ENCODE measurements at places on chromosomes 16 and 17.

- DNase-seq, result no peak
These were observed 83.8 kb downstream of the VPS53 start for GRCh38 chr17:630801-631200.

DNA sequence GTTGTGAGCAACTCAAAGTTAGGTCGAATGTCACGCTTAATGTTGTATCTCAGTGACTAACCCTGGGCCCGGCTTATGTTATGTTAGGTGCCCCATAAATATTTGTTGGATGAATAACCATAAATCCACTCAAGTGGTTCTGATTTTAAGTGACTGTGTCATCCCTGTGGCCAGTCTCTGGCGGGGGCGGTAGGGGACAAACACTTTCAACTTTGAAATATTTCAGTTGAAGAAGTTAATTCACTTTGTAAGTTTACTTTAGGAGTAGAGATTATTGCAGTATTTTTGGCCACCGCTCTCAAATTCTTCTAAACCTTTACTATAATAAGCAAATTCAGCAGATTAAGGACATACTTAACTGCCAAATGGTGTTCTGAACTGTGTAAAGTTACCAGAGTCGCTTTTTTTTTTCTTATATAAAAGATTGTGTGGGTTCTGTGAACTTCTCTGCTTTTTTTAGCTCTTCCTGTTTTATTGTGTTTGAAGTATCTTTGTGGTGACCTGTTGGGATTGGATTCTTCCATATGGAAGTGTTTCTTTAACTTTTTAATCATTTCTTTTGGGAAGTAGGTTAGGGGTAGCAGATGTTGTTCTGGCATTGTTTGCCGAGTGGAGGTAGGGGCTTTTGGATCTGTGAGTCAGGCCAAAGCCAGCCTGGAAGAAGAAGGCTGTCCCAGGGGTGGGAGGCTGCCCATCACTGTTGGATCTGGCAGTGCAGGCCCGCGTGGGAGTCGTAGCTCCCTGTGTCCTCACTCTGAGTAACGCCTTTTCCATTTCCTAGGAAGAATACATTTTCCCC, 61.4 kb upstream of the TBX2 start:
- DNase-seq, result no peak

DNA sequence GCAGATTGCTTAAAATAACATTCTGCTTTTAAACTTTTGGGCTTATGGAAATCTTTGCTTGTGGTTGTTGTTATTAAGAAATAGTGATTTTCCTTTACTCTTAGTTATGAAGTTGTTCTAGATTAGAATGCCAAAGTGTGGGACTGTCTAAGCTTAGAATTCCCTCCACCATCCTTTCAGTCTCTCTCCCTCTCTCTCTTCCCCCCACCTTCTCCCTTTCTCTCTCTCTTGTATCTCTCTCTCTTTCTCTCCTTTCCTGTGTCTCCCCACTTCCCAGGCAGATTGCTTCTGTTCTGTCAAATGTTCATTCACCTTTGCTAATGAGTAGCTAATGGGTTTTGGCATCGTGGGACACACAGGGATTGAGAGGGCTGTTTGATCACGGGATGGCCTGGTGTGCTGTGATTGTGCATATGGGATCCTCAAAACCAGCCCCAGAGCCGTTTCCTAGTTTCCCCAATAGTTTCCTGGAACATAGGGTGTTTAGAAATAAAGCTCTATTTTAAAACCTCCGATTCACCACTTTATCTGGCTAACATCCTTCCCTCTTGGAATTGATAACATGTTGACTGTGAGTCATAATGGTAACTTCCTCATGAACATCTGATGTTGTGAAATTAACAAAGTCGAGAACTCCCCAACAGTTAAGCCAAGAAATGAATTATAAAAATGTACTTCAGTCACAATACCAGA, 502.6 kb downstream of the TMEM114 start:
- DNase-seq, result no peak

DNA sequence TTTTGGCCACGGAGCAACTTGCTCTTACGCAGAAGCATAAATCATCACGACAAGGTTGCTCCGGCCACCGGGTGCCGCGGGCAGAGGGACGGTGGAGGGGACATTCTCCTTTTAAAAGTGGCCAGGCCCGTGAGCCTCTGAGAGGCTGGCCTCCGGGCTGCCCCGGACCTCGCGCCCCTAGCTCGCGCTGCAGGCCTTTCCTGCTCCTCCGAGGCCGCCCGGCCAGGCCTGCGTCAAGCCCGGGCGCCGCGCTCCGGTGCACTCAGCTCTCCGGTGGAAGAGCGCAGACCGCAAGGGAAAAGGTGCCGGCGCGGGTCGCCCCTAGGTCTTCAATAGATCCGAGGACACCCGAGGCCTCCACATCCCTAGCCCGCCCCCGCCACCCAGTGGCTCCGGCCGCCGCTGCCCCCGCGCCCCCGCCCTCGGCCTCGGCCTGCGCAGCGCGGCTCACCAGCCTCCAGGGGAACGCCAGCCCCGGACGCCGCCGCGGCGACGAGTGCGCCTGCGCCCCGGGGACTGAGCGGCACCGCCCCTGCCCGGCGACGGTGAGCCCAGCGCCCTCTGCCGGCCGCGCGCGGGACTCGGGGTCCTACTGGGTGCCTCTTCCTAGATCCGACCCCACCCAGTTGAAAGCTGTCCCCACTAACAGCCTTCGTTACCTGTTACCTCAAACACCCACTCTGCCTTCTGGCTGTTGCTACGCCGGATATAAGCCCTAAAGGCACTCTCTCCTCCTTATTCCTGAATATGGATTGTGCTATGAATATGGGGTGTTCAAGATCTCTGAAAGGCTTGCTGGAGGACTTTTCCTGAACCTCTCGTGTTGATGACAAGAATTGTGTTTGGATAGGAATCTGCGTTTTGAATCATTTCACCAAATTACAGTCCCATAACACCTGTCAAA, at the start of gene LYRM9:
Gene LYRM9 (minus strand): TSS at position 500 of the 904 bp plus-strand sequence. CDS start 10,671 bp downstream, outside the sequence.
- DNase-seq, result peak; percentile 79

GRCh38 chr17:1774390-1775176, 12.7 kb downstream of the SERPINF1 start:
- DNase-seq, result no peak

GRCh38 chr17:39603304-39604016, 4.3 kb downstream of the NEUROD2 start:
- DNase-seq, result no peak

GRCh38 chr16:28882551-28883160, 4.4 kb downstream of the ATP2A1 start:
- no peak for DNase-seq

GRCh38 chr17:72775237-72775636, 317.3 kb downstream of the SLC39A11 start:
- DNase-seq, result no peak

- DNase-seq, result no peak
These were observed 1.9 kb downstream of the CDH13 start for GRCh38 chr16:82628711-82629110.

DNA sequence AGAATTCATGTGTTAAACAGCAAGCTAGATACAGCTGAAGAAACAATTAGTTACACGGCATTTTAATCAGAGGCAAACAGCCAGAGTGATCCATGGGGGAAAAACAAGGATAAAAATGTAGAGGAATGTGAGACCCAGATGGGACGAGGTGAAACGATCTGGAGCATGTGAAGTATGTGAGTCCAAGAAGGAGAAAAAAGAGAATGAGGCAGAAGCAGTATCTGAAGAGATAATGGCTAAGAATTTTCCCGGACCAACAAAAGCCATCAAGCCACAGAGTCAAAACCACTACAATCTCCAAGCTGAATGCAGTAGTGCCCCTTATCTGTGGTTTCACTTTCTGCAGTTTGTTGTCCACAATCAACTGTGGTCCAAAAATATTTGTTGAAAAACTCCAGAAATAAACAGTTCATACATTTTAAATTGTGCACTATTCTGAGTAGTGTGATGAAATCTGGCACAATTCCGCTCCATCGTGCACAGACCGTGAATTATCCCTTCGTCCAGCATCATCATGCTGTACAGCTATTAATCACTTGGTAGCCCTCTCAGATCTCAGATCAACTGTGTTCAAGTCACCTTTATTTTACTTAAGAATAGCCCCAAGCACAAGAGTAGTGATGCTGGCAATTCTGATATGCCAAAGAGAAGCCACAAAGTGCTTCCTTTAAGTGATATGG, 18.8 kb downstream of the MYH10 start:
- no peak for DNase-seq

- no peak for DNase-seq
These were observed 2.4 kb upstream of the ACSF2 start for GRCh38 chr17:50423553-50424159.

DNA sequence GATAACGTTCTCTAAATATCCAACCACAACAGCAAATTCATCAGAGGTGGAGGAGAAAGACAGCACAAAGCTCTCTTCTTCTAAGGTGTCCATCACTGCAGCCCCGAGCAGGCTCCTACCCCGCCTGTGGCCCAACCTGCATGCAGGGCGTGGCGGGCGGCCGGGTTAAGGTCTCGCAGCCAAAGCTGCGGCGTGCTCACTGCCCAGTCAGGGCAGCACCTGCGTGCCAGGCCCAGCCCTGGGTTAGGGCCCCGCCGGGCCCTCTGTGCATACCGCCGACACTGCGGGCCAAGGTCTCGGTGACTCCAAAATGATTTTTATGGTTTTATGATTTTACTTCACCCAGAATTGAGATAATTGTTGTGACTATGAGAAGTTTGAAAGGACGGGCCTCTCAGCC, 57.8 kb downstream of the FOXK2 start:
- no peak for DNase-seq

GRCh38 chr17:13833921-13834320, 232.2 kb upstream of the HS3ST3A1 start:
- DNase-seq, result no peak

- DNase-seq, result peak; percentile 57
These were observed 74.6 kb downstream of the KSR1 start for GRCh38 chr17:27530764-27531391.

DNA sequence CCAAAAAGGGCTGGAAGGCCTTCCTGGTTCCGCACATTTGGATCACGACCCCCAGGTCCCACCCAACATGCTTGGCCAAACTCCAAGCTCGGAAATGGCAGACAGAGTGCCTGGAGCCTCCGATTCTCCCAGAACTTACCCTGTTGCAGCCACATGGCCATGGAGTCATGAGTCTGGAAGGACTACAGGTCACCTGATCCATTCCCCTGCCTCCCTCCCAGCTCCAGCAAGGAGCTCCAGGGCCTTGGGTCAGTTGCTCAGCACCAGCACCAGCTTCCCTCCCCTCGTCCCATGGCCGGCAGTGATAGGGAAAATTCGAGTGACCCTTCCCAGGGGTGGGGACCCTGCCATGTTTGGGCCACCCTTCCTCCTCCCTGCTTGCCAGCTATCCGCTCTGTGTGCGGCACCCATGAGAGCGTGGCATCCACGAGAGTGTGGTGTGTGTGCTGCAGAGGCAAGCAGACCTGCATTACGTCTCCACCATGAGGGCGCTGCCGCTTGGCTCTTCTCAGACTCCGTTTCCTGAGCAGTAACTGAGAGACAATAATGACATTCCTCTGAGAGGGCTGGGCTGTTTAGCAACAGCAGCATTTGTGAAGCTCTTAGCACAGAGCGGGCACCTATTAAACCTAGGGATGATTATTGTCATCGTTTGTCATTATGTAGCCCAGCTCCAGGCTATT, 21.3 kb upstream of the RPL38 start:
- no peak for DNase-seq

DNA sequence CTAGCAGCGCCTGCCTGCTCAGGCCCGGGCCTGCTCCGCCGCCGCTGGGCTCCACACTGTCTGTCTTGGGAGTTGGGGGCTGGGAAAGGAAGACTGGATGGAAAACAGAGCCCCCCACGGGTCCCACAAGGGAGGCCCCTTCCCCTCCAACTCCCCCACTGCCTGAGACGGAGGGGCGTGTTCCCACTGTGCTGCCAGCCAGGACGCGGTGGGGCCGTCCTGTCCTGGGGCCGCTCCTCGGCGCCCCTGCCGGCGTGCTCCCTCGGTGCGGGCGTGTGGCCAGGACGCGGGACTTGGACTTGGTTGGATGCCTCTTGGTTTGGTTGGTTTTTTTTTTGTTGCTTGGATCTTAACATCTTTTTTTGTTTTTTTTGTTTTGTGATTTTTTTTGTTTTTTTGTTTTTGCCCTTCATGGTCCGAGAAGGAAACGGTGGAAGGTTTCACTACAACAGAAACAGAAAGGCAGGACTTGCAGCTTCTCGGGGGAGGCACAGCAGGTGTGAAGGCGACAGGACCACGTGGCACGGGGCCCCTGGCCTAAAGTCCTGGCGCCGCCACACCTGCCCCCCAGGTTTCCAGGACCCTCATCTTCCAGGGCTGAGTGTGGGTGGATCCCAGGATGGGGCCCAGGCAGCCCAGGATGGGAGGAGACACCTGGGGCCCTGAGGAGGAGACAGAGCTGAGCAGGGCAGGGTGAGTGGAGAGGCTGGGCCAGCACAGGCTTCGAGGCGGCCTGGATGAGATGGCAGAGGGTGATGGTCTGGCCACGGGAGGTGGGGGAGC, 16.0 kb downstream of the ENGASE start:
- no peak for DNase-seq

- no peak for DNase-seq
These were observed 113.8 kb downstream of the MSI2 start for GRCh38 chr17:57370037-57370581.

DNA sequence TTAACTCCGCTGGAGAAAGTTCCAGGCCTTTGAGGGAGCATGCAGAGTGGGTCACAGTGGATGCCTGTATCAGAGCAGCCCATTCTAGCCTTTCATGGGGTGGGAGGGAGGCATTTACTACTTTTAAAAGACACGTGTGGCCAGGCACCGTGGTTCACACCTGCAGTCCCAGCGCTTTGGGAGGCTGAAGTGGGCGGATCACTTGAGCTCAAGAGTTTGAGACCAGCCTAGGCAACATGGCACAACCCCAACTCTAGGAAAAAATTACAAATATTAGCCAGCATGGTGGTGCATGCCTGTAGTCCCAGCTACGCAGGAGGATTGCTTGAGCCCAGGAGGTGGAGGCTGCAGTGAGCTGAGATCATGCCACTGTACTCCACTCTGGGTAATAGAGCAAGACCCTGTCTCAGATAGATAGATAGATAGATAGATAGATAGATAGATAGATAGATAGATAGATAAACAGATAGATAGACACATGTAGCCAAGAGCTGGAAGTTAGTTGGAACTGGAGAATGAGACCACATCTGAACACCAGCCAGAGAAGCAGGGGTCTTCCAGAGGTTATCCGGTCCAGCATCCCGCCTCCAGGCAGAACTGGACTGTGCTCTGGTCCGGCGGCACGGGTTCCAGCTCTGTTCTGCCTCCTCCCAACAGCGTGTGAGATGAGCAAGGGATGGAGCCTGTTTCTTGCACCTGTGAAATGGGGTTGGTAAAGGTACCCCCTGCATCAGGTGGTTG, 3.6 kb downstream of the ADCY7 start:
- DNase-seq, result no peak

DNA sequence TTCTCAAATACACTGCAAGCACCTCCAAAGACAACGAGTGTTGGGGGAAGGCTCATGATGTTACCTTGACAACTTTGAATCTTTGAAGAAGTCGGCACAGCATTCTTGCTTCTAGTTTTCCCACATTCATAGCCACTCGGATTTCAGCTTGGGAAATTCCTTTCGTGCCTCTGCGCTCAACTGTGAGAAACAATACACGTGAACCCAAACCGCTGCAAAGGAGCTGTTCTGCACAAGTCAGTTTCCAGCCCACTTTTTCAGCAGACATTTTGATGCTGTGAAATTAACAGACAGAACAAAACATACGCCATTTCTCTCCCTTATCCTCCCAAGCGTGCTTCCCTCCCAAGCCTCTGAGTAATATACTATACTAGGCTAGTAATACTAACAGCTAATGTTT, 41.2 kb downstream of the GTF3C1 start:
- DNase-seq, result no peak

GRCh38 chr16:53741546-53741945, 37.6 kb downstream of the FTO start:
- no peak for DNase-seq

GRCh38 chr16:309476-309875, 26.5 kb downstream of the PDIA2 start:
- peak; percentile 1 for DNase-seq
